ENCODE measurements at places on chromosomes 5 and 9.

DNA sequence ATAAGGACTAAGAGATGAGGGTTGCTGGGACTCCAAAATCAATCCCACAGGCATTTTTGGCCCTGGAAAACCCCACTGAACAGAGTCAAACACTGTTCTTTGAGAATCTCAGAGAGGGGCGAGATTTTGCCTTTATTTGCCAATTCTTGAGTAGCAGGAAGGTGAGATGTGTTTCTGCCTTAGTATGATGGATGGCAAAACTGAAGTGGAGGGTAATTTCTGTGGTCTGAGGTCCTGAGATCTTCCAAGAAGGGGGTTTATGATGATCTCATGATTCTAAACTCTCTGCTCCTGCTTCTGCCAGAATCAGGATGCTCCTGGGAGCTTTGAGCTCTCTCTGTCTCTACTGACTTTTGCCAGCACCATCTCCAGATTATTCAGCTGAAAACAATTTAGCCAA, 174.8 kb upstream of the CLINT1 start:
- DNase-seq = no peak

DNA sequence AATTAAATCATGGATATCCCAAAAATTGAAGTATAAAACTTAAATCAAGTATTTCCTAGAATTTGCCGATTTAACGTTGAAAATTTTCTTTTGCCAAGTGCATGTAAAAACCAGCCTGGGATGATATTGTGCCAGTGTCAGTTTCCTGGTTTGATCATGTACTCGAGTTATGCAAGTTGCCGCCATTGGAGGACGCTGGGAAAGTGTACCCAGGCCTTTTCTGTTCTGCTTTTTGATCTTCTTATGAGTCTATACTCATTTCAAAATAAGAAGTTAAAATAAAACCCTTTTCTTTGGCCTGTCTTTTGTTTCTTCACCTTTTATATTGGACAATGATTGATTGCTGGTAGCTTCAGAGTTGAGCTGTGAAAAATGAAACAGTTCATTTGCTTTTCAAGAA, 93.1 kb upstream of the NFIL3 start:
- no peak for DNase-seq

DNA sequence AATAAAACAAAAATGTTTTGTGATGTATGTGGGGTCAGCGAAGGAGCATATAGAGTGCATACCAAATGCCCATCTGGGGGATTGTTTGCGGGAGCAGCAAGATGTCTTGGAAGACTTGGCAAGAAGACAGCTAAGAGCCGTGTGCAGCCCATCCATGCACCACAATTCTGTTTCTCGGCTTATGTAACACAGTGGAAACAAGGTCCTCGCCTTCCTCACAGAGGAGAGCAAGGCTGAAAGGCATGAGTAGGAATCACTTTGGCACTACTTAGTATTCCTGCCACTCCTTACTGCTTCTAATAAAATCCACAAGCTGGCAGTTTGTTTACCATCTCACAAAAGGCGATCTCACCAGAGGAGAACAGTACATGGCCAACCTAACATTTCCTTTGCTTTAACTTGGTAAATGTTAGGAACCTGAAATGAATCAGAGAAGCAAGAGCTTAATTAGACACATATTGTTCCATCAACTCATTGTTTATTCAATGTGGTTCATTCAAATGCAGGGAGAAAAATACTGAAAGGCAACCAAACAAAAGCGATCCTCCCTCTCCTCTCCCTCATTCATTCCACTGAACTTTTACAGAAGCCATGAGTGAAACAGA, 648.1 kb downstream of the ACTL7B start:
- peak; percentile 31 for DNase-seq

DNA sequence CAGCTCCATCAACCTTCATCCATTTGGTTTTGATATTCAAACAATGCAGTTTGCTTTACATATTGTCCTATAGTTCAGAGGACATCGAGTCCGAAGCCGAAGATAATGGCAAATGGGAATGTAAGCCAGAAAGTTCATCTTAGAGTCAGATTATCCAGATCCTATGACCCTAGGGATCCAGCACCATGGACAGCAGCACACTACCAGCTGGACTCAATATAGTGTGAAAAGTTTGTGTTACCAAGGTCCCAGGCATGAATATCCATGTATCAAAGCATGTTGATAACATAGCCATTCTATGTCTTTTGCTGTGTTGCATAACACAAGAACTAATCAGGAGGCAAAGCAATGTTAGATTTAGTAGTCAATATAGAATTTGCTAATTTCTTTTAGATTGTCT, 46.3 kb downstream of the FSTL4 start:
- DNase-seq = peak; percentile 86

DNA sequence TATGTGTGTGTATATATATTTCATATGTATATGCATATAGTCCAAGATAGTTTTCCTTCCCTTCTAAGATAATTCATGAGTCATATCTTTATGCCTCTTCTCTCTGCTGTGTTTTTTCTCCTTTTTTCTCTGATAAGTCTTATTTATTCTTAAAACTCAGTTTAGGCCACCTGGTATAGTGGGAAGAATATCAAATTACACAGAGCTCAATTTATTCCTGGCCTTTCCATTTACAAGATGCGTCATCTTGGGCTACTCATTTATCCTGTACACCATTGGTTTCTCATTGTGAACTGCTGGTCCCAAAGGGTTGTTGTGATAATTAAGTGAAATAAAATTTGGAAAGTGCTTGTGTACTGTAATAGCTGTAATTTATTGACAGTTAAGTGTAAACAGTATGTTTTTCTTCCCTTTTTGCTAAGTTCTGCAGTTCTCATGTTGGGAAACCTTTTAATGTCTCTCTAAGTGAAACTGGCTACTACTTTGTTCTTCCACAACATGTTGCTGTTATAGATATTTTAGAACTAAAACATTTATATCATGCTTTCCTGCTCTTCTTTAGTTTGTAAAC, 19.4 kb downstream of the CCDC171 start:
- no peak for DNase-seq

- no peak for DNase-seq
These were observed 49.7 kb downstream of the ACTBL2 start for GRCh38 chr5:57432876-57433275.

- no peak for DNase-seq
These were observed 13.3 kb downstream of the DCANP1 start for GRCh38 chr5:135433681-135434426.

DNA sequence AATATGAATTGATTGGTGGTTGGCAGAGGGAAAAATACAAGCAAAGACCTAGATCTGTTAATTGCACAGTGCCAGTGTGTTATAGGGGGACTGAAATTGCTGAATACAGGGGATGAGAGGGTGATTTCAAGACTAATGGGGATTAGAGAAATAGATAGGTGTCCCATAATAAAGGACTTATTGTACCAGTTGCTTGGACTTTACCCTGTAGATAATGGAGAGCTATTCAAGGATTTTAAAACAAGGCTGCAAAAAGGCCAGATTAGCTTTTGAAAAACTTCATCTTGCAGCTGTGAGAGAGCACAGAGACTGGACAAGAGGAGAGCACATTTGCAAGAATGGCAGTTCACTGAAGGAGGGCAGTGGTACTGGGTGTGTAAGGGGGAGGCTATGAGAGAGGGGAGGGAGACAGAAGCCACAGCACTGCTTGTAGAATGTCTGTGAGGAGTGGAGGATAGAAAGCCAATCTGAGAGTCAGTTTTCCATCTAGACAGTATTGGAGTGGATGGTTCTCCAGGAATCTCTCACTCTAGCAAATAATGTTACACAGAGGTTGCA, 28.8 kb upstream of the SCAMP1 start:
- no peak for DNase-seq
